ENCODE measurements at places on chromosomes 1 and 21.

DNA sequence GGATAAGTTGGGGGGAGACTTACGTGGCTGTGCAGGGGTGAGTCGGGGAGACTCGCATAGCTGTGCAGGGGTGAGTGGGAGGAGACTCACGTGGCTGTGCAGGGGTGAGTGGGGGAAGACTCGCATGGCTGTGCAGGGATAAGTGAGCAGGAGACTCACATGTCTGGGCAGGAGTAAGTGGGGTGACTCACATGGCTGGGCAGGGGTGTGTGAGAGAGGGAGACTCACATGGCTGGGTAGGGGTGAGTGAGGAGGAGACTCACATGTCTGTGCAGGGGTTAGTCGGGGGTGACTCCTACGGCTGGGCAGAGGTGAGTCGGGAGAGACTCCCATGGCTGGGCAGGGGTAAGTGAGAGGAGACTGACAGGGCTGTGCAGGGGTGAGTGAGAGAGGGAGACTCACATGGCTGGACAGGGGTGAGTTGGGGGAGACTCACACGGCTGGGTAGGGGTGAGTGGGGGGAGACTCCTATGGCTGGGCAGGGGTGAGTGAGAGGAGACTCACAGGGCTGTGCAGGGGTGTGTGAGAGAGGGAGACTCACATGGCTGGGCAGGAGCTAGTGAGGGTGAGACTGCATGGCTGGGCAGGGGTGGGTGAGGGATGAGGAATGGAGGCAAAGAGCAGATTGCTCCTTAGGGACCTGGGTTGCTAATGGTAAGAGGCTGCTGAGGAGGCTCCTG lies 56.0 kb upstream of the ABCG1 start:
- ATAC-seq = no peak

DNA sequence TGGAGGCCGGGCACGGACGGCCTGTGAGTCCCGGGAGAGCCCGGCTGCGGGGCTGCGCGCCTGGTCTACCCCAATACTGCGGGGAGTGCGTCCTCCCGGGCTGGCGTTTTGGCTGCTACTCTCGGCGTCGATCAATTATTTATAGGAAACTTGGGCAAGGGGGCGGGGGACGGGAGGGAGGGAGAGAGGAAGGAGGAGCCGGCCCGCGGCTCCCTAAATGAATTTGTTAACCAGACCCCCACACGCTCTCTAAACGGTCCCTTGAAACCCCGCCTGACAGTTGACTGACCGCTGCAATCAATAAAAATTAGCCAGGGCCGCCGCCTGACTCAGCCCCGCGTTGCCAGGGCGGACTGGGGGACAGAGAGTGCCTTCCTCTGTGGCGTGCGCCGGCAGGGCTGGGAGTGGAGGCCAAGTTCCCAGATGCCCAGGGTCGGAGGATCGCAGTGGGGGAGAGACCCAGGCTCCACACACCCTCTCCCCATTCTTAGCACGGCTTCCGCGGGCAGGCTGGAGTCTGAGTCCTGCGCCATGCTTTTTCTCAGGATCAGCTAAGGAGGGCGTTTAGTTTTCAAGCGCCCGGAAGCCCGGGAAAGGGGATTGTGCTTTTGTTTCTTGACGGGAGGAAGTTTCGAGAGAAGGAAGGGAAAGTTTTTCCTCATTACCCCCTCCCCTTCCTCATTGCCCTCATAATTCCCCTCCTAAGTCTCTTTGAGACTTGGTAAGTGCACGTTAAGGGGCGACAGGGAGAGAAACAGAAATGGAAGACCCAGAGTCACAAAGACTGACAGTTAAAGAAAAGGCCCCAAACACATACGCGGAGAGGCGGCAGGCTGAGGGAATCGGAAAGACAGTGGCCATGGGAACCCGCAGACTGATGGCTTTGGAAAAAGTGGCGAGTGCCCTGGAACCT lies 6.2 kb downstream of the PAX7 start:
- ATAC-seq = no peak

DNA sequence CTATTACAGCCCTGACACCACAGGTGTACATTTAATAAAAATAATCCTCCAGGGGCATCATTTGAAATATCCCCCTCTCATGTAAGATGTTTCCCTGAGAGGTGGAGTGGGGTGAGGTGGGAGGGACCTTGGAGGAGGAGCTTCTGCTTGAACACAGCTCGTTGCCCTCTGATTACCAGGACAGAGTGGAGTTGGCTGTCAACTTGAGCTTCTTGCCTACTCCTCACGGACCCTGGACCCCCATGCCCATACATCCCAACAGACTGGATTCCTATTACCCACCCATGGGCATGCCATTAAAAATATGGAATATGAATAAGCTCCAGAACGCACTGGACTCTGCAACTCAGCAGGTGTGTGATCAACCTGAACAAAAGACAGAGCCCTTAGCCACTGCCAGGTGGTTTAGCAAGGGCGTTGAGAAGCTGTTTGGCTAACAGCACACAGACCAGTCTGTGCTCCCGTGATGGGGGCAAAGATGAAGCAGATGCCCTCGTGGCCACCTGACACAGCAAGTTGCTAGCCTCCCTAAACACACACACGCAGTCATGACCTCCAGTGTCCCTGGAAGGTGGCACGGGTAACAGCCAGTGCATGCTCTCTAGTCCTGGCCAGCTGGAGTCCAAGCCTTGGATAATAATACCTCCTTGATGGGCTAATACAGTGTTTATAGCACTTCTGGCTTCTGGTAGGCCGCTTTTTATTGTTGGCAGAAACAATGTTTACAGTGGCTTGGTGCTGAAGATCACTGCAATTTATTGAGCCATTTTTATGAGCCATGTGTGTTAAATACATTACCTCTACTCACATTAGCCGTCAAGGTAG lies 155.0 kb downstream of the TOMM20 start:
- no peak for ATAC-seq

DNA sequence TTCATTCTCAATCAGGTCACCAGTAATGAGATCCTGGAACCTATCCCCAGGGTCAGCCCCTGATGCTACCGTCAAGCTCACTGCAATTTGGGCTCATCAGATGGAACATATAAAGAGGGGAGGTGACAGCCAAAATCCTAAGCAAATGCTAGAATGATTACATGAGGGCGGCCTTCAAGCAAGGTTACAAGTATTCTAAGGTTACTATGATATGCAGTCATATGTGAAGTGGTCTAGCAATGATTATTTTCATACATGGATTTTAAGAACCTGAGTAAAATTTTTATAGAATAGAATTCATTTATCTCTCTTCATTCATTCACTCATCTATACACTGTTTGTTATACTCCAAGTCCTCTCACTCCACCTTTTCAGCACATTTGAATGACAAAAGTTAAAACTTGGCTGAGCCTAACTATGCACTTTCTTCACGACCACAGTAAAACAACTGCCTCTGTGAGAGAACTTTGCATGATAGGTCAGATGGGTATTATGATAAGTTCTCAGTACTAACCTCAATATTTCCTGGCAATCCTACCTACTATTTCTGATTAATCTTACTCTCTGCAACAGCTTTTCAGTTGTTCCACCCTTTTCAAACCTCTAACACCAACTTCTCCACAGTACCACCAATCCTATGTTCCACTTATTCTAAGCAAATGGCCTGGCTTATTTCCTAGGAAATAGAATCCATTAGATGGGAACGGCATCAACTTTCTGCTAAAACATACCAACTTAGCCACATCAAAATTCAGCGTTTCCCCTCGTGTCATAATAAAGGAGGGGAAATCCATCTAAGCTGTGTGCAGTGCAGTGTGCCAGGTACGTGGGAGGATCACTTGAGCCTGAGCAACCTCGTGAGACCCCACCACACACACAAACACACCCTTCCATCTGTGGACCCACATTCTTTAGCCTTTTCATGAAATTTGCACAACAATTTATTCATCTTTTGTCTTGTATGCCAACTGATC lies 32.0 kb downstream of the LHX9 start:
- peak; percentile 89 for ATAC-seq

GRCh38 chr1:211518330-211519289 lies 26.6 kb upstream of the RD3 start:
- ATAC-seq = no peak

- ATAC-seq = no peak
Measured at GRCh38 chr21:25934771-25935224, 200.0 kb downstream of the GABPA start.

Measured in activated CD4-positive, CD25-positive, alpha-beta regulatory T cell treated with anti-CD3 and anti-CD28 coated beads, Interleukin-2, amount 50 U/mL, for 24 hours (primary cell).